Stimulated activated CD8-positive, alpha-beta memory T cell treated with anti-CD3 and anti-CD28 coated beads, Interleukin-7, amount 100 ng/mL, for 48 hours (primary cell): ENCODE measurements at places on chromosomes 12 and 14.

GRCh38 chr14:77761205-77761931 lies 412 bp upstream of the SNW1 start:
- DNase-seq, result no peak

- DNase-seq, result no peak
Measured at GRCh38 chr14:87547536-87547935, 445.4 kb downstream of the GALC start.

DNA sequence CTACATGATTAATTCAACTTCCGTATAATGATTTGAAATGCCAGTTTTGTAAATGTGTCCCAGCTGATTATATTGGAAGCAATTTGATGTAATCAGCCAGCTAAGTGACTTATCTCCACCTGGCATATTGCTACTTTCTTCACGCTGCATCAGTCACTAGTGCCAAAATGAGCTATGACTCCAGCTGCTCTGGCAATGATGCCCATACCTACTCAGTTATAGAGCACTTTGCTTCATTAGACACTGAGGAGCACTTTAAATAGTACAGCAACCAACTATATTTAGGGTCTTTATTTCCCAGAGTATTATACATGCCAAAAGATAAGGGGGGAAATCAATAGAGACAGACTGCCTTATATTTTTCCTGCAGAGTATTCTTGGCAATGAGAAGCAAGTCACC lies 67.9 kb upstream of the LIN7A start:
- DNase-seq, result no peak

DNA sequence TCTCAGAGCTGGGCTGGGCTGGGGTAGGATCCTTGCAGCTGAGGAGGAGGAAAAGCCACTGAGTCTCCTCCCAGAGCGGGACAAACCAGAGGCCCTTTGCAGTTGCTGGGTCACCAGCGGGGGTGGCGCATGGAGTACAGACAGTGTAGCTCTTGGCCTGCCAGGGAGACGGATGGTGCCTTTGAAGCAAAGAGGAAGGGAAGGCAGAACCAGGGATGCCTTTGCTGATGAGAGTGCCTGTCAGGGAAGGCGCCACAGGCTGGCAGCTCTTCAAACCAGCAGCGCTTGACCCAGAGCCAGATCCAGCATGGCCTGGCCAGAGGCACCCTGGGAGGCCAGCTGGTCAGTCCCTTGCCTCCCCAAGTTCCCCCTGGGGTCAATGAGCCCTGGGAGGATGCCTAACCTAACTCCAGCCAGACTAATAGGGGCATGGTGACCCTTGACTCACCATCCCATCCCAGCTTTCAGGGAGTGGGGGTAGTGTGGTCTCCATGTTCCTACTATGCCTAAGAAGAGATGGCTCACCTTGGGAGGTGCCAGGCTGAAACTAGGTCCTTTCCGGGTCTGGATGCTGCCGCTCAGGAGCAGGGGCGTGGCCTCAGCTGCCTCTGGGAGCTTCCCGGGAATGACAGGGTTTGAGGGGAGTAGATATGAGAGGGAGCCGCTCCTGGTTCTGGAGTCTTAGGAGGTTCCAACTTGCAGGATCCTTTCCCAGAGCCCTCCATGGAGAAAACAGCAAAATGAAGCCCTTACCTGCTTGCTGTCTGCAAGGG lies 19.8 kb downstream of the VASH1 start:
- DNase-seq, result no peak

DNA sequence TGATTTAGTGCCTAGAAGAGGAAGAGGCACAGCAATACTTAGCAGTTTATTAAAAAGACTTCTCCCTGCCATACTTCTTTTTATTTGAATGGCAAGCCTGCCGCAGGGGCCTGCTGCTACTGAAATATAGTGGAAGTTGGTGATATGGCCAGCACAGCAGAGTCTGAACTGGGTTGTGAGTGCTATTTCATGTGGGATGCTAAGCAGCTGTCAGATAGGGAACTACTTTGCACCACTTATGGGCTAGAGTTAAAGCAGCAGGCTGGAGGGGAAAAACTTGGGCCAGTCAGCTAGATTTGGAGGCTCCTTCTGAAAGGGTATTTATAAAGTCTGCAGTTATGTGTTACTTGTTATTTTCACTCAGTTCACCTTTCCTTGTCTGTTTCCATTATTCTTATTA lies 299.0 kb upstream of the E2F7 start:
- no peak for DNase-seq
